ENCODE measurements at places on chromosomes 7 and 10. TPM values are rescaled to one million over a fixed set of nuclear protein-coding genes. Genes with fewer than 3 reads are reported as not detected.

GRCh38 chr10:69439813-69440506 lies 11.3 kb upstream of the TSPAN15 start:
- no peak for DNase-seq
- no peaks in the 10 kb centered on the region for H3K36me3 ChIP-seq
- no peaks in the 10 kb centered on the region for H3K4me1 ChIP-seq

DNA sequence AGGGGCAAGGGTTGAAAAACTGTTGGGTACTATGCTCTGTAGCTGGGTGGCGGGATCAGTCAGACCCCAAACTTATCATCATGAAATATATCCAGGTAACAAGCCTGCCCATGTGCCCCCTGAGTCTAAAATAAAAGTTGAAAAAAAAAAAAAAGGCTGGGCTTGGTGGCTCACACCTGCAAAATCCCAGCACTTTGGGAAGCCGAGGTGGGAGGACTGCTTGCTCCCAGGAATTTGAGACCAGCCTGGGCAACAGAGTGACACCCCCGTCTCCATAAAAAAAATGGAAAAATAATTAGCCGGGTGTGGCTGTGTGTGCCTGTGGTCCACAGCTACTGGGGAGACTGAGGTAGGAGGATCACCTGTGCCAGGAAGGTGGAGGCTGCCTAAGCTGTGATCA lies 83.5 kb downstream of the VIPR2 start:
- no peaks in the 10 kb centered on the region for H3K27me3 ChIP-seq
- no peak for DNase-seq
- H3K4me3 ChIP-seq: no peak overlapping the region
- no peaks in the 10 kb centered on the region for H3K4me1 ChIP-seq

- H3K27me3 ChIP-seq: no peaks in the 10 kb centered on the region
- H3K27ac ChIP-seq: no peak overlapping the region
- H3K4me3 ChIP-seq: no peak overlapping the region
Observed at GRCh38 chr10:45006276-45007030, 5.7 kb downstream of the ZNF22 start.

GRCh38 chr10:24574578-24575155 lies 149.0 kb downstream of the ARHGAP21 start:
- no peak overlapping the region for H3K27ac ChIP-seq
- no peak for DNase-seq
- no peak overlapping the region for H3K4me3 ChIP-seq
- H3K27me3 ChIP-seq: peaks cover 27% of the 10 kb centered on the region

- DNase-seq: no peak
- no peaks in the 10 kb centered on the region for H3K36me3 ChIP-seq
- no peaks in the 10 kb centered on the region for H3K27me3 ChIP-seq
- H3K4me3 ChIP-seq: no peak overlapping the region
- H3K4me1 ChIP-seq: no peaks in the 10 kb centered on the region
Observed at GRCh38 chr10:76025124-76025477, 593.7 kb downstream of the LRMDA start.

- no peaks in the 10 kb centered on the region for H3K36me3 ChIP-seq
- no peaks in the 10 kb centered on the region for H3K4me1 ChIP-seq
- H3K27ac ChIP-seq: no peak overlapping the region
Observed at GRCh38 chr7:95636140-95636940, 40.0 kb upstream of the PDK4 start.

DNA sequence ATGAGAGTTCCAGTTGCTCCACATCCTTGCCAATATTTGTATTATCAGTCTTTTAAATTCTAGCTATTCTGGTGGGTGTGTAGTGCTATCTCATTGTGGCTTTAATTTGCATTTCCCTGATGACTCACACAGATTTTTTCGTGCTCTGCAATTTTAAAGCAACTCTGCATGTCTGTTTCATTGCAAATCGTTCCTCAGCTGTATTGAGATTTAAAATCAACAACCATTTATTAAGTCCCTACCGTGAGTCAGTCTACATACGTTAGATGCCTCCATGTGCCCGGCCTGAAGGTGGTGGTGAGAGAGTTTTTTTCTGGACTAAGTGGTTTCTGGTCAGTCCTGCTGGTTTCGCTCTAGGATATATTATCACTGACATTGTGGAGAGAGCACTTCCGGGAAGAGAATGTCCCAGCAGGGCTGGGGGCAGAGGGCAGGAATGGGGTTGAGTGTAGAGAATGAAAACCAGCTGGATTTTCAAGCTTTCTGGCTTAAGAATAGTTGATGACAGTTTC lies 8.4 kb upstream of the HYCC1 start:
- no peak overlapping the region for H3K4me3 ChIP-seq
- no peak overlapping the region for H3K27ac ChIP-seq
- DNase-seq: peak; percentile 12
- no peaks in the 10 kb centered on the region for H3K36me3 ChIP-seq
- peaks cover 44% of the 10 kb centered on the region for H3K27me3 ChIP-seq
- H3K4me1 ChIP-seq: peaks cover 38% of the 10 kb centered on the region

- H3K4me3 ChIP-seq: peak overlapping the region; percentile 42
- H3K4me1 ChIP-seq: peaks cover 88% of the 10 kb centered on the region
- no peak for DNase-seq
- peak overlapping the region; percentile 39 for H3K27ac ChIP-seq
- no peaks in the 10 kb centered on the region for H3K27me3 ChIP-seq
Observed at GRCh38 chr10:72252972-72253371, 20.8 kb upstream of the DDIT4 start.

DNA sequence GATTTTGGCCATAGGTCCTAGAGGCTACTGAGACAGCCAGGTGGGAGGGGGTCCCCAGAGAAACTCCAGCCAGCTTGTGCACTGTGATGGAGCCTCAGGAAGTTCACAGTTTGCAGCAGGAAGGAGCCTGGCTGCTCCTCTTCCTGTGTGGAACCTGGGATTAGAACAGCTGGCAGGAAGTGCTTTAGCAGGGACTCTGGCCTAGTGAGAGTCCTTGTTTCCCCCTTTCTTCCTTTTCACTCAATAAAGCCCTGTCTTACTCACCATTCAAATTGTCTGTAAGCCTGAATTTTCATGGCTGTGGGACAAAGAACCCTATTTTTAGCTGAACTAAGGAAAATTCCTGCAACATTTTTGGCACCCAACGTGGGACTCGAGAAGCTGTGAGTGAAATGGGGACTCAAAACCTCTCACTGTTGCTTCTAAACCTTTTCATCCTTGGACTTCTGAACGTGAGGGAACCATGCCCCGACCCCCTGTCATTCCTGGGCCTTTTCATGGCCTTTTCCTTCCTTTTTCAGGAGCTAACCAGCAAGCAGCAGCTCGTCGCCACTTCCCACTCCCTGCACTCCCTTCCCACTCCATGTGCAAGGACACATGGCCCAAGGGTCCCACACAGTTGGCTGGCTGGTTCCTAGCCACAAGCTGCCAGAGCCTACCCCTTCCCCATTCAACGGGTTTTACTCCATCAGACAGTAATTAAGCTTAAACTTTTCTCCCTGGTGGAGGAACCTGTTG lies 32.8 kb upstream of the SORCS3 start:
- DNase-seq: no peak
- H3K4me1 ChIP-seq: no peaks in the 10 kb centered on the region
- no peak overlapping the region for H3K27ac ChIP-seq
- no peak overlapping the region for H3K4me3 ChIP-seq
- peaks cover 2% of the 10 kb centered on the region for H3K36me3 ChIP-seq

The GJD4 gene
- not detected for total RNA-seq

The HKDC1 gene
- total RNA-seq: 1.6 TPM

The CHAT gene
- not detected for total RNA-seq

The TUBAL3 gene
- total RNA-seq: not detected

The TRDMT1 gene
- 8.7 TPM for total RNA-seq

The CLDN4 gene
- total RNA-seq: 0.34 TPM

The ZNF425 gene
- 2.8 TPM for total RNA-seq

All from activated T-cell treated with anti-CD3 and anti-CD28 coated beads, Interleukin-2, amount 50 U/mL, for 72 hours (primary cell).